Activated CD8-positive, alpha-beta memory T cell treated with anti-CD3 and anti-CD28 coated beads for 4 hours (primary cell): ENCODE measurements at places on chromosomes 13 and 19.
A peak's percentile ranks its signal among the peaks of the same experiment; 100 is the strongest.

- peak; percentile 61 for DNase-seq
Measured at GRCh38 chr19:44207126-44207803, 5.1 kb upstream of the ZNF227 start.

GRCh38 chr13:71979616-71980015 is 112.6 kb upstream of the DACH1 start:
- DNase-seq = no peak

DNA sequence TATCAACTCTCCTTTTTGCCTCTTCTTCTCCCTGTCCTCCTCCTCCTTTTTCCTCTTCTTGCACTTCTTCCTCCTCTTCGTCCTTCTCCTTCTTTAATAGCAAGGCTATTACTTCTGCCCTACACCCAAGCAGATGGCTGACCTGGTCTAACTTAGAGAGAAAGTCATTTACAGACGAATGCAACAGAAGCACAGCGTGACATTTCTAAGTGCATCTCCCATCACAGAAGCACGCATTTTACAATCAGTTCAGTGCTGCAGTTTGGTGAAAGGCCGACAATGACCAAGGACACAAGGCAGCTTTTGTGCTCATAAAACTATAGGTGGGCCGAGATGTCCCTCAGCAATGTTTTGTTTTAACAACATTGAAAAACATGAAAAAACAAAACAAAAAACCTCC is 231.5 kb downstream of the FGF14 start:
- no peak for DNase-seq

DNA sequence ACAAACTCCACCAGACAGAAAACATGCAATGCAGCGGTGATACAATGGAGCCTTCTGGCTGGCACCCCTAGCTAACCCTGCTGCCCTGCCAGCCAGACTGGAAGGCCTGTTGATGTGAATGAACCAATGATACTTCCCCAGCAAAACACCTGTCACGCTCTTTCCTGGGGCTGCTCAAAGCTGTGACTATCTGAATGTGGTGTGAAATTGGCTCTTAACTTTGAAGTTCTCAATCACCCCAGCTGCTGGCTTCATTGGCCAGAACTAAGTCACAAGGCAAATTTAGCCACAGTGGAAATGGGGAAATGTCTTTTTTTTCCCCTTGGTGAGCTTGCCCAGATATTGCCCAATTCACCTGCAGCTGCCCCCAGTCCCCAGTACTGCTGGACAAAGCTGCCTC is 147.3 kb downstream of the SLC7A1 start:
- no peak for DNase-seq

DNA sequence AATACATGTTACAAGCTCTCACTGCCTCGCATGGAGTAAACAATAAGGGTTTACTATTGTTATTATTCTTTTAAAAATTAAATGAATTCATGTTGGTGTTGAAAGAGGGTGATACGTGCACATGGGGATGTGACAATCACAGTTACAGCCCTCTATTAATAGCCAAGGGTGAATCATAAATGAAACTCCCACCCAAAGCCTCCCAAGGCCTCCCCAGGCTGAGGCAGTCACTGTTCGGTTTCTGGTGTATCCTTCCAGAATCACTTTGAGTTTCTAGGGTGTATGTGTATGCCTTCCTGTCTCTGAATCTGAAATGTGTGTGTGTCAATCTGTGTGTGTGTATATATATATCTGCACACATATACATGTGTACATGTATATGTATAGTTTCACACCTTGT is 73.4 kb downstream of the AKAP11 start:
- DNase-seq = no peak

- DNase-seq = no peak
Measured at GRCh38 chr13:48790199-48790598, 136.5 kb downstream of the CYSLTR2 start.
